ENCODE measurements at places on chromosomes 3 and 15.

DNA sequence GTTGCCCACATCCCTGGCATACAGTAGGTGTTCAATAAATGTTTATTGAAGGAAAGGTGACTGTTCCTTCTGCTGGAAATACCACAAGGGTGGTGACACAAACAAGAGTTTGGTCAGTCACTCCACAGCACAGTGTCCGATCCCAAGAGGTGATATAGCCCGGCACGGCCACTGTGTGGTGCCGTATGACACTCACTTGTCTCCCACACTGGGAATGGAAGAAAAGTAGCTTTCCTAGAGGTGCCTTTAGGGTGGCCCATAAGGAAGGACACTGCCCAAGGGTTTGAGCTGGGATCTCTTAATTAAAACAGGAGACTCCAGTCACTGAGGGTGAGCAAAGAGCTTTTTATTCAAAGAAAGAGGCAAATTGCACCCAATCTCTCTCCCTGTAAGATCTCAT is 40.5 kb downstream of the TGM4 start:
- no peak for DNase-seq

GRCh38 chr15:101795455-101795854 is 7.9 kb upstream of the OR4F6 start:
- no peak for DNase-seq

DNA sequence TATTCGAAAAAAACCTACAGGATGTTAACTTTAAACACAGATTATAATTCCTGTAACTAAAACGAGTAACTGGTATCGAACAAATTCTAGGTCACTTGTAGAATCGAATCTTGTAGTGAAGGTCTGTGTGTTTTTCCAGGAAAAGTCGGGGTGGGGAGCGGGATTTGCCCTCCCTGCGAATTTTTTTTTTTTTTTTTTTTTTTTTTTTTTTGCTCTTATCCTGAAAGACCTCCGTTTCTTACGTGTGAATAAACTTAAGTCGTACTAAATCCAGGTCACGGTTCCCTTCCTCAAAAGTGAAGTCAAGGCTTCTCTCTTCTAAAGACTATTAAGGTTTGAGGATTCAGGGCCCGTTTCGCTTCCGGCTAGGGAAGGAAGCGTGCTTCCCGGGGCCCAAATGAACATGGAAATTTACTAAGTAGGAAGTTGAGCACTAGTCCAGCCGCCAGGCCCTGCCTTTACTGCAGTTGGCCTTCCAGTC is 770 bp downstream of the TBC1D5 start:
- DNase-seq = no peak

GRCh38 chr3:191795196-191795595 is 334.2 kb downstream of the PYDC2 start:
- no peak for DNase-seq

- no peak for DNase-seq
Observed at GRCh38 chr15:92091155-92091734, 237.7 kb downstream of the SLCO3A1 start.

DNA sequence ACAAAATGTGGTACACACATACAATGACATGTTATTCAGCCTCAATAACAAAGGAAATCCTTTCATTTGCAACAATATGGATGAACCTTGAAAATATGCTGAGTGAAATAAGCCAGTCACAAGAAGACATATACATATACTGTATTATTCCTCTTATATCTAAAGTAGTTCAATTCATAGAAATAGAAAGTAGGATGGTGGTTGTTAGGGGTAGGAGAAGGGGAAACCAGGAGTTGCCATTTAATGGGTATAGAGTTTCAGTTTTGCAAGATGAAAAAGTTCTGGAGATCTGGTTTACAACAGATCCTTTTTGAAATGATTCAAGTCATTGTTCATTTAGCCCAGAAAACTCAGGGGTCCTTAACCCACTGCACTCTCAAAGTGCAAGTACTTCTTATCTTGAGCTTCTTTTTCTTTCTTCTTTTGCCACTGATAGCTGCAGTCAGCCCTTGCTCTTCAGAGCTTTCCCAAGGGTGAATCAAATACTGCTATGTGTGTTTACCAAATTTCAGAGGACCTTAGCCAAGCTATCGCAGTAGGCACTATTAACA is 208.0 kb upstream of the EOMES start:
- DNase-seq = no peak

GRCh38 chr15:31171731-31172130 is 70.2 kb upstream of the TRPM1 start:
- no peak for DNase-seq

GRCh38 chr3:186625600-186626042 is 12.8 kb downstream of the AHSG start:
- no peak for DNase-seq

- DNase-seq = no peak
Observed at GRCh38 chr15:47460795-47461573, 256.3 kb upstream of the SEMA6D start.

DNA sequence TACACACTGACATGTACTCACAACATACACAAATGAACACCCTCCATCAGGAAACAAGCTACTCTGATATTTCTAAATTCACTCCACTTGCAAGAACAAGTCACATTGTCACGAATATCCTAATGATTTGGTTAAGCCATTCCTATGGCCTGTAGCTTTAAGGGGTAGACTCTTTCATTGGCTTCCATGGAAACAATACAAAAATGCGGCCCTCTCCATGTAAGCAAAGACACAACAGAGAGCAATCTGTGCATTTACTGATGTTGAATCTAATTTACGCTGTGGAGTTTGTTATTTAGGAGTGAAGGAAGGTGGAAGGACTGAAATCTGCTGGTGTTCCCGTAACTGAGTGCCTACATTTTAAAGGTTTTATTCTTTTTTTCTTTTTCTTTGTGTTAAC is 114.5 kb downstream of the FMN1 start:
- DNase-seq = no peak

DNA sequence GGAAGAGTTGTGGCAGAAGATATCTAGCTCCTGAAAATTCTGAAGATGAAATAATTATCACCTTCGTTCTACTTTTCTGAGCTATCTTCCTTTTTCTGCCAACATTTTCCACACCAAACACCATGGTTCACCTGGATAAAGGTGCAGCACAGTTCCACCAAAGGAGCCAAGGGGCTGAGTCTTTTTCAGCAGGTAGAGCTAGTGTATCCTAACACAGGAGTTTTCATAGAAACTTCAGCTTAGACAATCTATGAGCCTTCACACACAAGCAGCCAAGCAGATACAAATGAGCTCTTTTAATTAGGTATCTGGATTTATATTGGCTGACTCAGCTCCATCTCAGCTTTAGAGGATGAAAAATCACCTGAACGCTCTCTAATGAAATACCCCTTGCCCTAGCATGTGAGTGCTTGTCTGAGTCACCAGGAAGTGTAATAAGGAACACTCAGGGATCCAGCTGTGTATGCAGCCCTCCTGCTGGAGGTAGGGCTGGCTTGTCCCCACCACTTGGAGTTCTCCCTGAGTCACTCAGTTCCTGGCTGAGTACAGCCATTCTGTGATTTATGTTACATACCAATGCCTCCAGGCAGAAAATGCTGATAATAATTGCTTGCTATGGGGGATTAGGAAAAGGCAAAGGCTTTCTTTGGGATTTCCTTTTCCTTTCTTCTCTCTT is 385.7 kb downstream of the LSAMP start:
- DNase-seq = no peak

GRCh38 chr3:123161167-123161566 is 40.6 kb upstream of the SEC22A start:
- no peak for DNase-seq

GRCh38 chr15:63073497-63074172 is 31.1 kb downstream of the TPM1 start:
- no peak for DNase-seq

DNA sequence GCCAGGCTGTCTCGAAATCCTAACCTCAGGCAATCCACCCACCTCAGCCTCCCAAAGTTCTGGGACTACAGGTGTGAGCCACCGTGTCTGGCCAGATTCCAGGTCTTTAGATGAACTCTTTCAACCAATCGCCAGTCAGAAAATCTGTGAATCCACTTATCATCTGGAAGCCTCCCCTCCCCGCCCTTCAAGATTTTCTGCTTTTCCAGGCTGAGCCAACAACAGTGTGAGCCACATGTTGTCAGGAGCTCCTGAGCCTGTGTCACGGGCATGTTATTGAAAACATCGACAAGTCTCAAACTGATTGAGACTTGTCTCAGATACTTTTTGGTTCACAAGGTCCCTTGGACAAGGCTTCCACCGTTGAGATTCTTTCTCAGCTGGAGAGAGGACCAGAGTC is 52.0 kb upstream of the TRPM1 start:
- DNase-seq = no peak

DNA sequence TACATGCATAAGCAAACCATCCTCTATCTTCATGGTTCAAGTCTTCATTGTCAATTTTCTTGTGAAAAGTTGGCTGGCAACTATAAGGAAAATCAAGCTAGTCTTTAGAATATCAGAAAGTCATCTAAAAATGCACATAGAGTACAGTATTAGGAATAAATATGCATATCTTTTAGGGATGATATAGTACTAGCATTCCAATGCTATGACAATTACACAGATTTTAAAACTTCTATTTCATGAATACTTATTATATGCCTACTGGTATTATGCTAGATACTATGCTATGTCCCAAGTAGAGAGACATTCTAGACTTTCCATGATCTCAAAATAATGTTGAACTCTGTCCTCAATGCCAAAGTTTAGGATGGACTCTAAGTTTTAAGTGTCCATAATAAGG is 81.3 kb upstream of the NAALADL2 start:
- no peak for DNase-seq

- no peak for DNase-seq
Observed at GRCh38 chr15:99439524-99439835, 126.3 kb upstream of the MEF2A start.

- DNase-seq = no peak
Observed at GRCh38 chr3:27342267-27342666, 26.9 kb downstream of the NEK10 start.

- no peak for DNase-seq
Observed at GRCh38 chr3:9553021-9553947, at the start of gene LHFPL4. Gene LHFPL4 (minus strand): TSS chr3:9553822. CDS start chr3:9552679, 1,143 bp downstream.

DNA sequence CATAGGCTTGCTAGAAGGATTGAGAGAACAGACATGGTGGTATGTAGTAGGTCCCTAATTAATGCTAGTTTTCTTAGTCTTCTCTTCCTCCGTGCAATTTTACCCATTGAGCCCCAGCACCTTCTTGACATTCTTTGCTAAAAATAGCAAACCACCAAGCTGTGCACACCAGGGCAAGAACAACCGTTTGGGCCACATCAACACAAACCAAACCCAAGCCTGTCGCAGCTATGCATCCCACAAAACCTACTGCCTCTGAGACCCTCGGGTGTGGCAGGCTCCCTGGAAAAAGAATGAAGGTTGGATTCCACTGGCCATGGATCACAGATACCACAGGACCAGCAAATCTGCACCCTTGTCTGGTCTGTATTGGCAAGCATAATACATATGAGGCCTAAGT is 27.1 kb downstream of the HEG1 start:
- DNase-seq = no peak

GRCh38 chr3:190618330-190619030 is 104.6 kb downstream of the IL1RAP start:
- DNase-seq = peak; percentile 6

DNA sequence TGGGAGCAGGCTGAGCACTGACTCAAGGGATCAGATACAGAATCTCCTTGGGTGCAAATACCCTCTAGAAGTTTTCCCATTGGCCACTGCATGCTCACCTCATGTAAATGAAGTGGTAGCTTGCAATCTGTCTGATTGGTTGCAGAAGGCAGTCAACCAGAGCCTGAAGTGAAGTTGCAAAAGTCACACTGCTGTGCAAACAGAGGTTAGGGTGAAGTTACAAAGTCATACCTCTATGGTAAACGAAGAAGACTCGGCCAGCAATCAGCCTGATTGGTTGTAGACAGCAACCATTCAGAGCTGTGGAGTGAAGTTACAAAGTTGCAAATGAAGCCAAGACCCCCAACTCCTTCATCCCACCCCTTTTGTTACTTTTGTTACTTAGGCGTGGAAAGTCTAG is 27.1 kb downstream of the STARD9 start:
- no peak for DNase-seq

- no peak for DNase-seq
Observed at GRCh38 chr15:99434506-99435112, 131.2 kb upstream of the MEF2A start.

DNA sequence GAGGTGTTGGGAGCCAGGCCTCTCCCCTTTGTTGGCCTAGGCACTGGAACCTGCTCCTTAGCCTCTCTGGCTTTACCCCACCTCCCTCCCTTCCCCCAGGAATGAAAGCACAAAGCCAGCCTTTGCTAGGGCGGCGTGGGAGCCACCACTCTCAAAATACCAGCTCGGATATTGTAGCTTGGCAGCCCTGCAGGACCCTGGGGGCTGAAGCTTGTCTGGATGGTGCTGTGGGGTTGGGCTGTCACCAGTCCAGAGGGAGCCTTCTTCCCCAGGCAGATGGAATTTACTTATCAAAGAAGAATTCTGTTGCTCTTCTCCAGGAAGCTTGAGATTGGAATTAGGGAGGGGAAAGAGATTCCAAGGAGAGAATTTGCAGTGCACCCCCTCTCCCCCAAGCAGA is 14.9 kb upstream of the GRM2 start:
- no peak for DNase-seq

DNA sequence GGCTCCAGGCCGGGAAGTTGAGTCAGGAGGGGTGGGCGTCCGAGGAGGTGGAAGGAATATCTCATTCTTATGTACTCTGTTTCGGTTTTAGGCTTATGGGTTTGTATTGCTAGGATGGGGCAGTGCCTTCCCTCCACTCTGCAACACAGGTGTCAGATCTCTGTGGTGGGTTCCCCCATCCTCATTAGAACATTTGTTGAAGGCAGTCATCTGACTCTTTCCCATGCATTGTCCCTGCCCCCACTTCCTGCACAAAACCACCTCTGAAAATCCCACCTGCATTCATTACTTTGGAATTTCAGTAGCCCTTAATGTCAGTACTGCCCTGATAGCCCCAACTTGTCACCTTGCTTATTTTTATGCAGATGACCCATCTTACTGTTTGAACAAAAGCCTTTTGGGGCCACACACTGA is 29.5 kb downstream of the GYG1 start:
- no peak for DNase-seq

DNA sequence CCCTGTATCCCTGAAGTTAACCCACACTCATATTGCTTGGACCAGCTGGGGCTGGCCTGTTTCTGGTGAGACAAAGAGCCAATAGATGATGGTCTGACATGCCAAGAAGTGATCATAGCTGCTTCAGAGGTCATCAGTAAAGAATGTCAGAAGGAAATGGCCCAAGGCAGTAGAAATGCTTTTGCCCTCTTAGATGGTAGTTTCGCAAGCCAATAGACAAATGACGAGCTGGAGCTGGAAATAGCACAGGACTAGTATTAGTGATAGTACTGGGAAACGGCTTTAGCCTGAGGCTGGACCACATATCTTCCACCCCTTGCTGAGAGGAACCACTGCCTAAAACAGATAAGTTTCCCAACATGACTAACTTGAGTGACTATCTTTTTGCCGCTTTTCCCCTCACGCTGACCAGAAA is 176.1 kb upstream of the THBS1 start:
- no peak for DNase-seq

All from CD4-positive, alpha-beta T cell treated with Interferon alpha-2 for 1 hour (primary cell).